ENCODE measurements at places on chromosomes 5 and 9.

- no peak for DNase-seq
Measured at GRCh38 chr5:124349931-124350330, 396.5 kb downstream of the ZNF608 start.

DNA sequence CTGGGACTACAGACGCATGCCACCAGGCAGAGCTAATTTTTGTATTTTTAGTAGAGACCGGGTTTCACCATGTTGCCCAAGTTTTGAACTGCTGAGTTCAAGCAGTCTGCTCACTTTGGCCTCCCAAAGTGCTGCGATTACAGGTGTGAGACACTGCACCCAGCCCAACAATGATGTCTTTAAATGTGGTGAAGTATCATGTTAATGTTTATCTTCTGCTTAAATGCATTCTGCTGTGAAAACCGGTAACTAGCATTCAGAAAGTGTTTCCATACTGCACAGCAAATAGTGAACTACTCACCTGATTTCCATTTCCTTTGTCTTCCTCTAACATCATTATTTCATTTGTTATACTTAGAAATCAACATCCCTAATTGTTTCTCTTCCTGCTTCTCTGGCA is 264.0 kb upstream of the ITGA1 start:
- no peak for DNase-seq

DNA sequence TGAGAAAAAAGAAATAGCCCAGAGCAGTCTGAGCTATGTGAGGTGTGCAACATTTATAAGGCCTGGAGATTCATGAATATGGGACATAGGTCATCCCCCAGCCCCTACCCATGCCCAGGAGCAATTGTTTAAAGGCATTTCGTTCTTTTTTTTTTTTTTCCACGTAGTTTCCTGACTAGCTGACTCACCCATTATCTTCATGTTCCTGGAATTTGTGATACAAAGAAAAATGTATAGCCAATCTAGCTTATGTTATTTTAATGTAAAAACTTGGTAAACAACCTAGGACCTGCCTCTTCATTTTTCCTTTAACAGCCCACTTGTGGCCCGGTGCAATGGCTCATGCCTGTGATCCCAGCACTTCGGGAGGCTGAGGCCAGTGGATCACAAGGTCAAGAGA is 81.3 kb downstream of the OSTF1 start:
- DNase-seq, result no peak

DNA sequence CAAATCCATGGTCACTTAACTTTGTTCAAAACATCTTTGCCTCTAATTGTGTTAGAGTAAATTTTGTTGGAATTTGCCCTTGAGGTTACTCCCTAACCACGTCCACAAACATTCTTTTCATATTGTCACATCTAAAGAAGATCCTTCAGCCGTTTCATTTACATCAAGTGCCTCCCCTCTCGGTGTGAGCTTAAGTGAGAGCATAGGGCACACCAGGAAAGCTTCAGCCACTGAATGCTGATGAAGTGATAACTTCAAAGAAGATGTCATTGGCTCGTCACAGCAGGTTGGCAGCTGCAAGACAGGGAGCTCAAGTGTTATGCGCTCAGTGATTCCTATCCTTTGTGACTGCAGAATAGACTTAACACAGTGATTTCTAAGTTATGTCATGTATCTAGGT is 49.6 kb upstream of the ADAMTS19 start:
- DNase-seq, result peak; percentile 56

GRCh38 chr9:96129747-96130146 is 172.2 kb downstream of the HSD17B3 start:
- peak; percentile 66 for DNase-seq

DNA sequence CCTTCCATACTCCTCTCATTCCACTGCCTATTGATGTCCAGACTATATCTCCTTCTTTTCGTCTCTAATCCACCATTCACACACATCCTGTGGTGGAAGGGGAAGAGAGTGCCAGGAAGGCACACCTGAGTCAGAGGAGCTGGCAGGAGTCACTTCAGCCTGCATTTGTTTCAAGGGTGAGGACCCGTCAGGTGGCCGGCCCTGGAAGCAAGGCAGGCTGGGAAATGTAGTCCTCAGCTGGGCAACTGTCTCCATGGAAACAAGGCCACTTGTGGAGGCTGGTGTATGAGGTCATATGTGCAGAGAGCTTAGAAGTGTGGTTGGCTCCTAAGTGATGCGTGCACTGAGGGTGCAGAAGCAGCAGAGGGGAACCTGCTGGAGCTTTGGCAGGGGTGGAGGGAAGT is 278.4 kb downstream of the NSG2 start:
- DNase-seq, result peak; percentile 89

- DNase-seq, result no peak
Measured at GRCh38 chr5:96990102-96990501, 54.2 kb downstream of the LNPEP start.

Measured in H9 (cell line).